Sciatic nerve (tissue), 2 donors: ENCODE measurements at places on chromosomes 11 and 22. TPM values are rescaled to one million over a fixed set of nuclear protein-coding genes. Genes with fewer than 3 reads are reported as not detected.

DNA sequence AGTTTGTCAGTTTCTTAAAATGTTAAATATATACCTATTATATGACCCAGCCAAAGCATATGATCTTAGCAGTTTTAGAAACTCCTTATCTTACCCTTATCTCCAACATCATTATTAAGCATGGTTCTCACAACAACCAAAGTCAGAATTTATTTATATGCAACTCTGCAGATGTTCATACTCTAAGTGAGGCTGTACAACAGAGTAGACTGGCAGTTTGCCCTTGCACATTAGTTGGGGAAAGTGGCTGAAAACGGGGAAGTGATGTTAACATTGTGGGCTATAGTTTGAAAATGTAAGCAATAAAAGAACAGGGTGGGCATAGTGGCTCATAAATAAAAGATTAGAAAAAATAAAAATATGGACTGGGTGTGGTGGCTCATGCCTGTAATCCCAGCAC is 49.7 kb downstream of the ATG16L2 start:
- DNase-seq: no peak

DNA sequence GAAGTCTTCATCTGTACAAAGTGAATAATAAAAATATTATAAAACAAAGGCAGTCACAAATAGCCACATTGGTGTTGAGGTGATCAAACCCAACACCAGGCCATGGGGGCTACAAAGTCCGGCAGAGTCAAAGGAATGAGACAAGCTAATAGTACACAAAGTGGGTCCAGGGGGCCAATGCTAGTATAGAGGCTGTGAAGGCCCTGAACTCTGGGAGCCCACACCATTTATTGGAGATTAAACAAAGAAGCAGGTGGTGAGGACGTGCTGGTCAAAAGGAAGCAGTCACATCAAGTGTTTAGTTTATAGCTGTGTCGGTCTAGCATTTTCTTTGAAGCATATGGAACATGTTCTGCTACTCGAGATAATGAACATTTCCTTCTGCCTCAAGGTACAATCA is 58.6 kb upstream of the CCT8L2 start:
- no peak for DNase-seq

- no peak for DNase-seq
These were observed 158.4 kb downstream of the MYO18B start for GRCh38 chr22:25900390-25900789.

GRCh38 chr22:42229455-42230149 is 40.9 kb downstream of the TCF20 start:
- DNase-seq: no peak

The EEF1G gene
- total RNA-seq: 811 TPM

- DNase-seq: no peak
These were observed 2.0 kb upstream of the PRDM11 start for GRCh38 chr11:45144126-45145082.

- no peak for DNase-seq
These were observed 615.4 kb upstream of the B3GAT1 start for GRCh38 chr11:135027461-135027860.

The KCNC1 gene
- total RNA-seq: not detected

The PAMR1 gene
- total RNA-seq: 15.6 TPM
